ENCODE measurements at places on chromosomes 12 and 14.

GRCh38 chr14:97056086-97056485, 258.9 kb downstream of the VRK1 start:
- DNase-seq: no peak

DNA sequence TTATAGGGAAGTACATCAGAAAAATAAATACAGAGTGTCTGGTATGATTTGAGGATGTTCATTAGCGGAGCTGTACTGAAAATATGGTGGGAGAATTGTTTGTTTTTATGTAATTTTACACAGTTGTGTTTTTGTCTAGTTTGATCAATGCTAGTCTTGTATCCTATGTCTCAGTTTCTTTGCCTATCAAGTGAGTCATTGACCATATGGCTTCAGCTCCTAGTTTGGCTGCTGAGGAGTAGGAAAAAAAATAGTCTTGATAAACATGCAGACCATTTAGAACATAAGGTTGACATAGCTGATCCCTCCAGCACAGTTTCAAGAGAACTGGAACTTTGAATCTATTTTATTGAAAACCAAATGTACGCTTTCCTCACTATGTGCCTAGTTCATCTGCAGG, 1292.1 kb upstream of the FLRT2 start:
- no peak for DNase-seq

DNA sequence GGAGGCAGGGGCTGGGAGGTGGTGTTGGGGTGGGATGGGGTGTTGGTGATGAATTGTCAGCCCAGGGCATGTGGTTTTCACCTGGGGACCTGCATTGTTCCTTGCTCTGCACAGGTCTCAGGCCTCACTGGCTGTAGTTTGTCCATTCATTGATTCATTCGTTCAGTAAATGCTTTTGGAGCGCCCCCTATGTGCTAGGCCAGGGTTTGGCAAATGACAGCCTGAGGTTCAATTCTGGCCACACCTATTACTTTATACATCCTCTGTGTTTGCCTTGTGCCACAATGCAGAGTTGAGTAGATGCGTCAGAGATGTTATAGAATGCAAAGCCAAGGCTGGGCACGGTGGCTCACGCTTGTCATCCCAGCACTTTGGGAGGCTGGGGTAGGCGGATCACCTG, 4.7 kb downstream of the ADCK1 start:
- DNase-seq: peak; percentile 14

GRCh38 chr12:91001306-91001705, 3.5 kb downstream of the EPYC start:
- DNase-seq: no peak

- DNase-seq: no peak
Observed at GRCh38 chr12:94898388-94898787, 105.1 kb downstream of the NDUFA12 start.

- no peak for DNase-seq
Observed at GRCh38 chr12:108525681-108526080, 10.6 kb downstream of the FICD start.

DNA sequence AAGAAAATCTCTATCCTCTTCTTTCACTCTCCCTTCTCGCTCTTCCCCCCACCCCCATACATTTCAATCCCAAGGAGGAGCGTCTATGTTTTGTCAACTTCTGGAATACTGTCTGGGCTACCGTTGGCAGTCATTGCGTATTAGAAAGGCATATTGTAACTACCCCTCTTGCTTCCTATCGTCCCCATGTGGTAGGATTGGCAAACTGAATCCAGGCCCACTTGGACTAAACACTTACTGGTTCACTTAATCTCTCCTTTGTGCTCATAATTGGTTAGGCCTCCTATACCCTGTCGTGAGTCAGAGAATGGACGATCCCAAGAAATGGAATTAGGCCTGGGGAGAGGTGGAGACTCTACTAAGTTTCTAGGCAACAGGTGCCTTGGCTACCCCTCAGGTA, 68.8 kb upstream of the SLC8A3 start:
- DNase-seq: no peak

DNA sequence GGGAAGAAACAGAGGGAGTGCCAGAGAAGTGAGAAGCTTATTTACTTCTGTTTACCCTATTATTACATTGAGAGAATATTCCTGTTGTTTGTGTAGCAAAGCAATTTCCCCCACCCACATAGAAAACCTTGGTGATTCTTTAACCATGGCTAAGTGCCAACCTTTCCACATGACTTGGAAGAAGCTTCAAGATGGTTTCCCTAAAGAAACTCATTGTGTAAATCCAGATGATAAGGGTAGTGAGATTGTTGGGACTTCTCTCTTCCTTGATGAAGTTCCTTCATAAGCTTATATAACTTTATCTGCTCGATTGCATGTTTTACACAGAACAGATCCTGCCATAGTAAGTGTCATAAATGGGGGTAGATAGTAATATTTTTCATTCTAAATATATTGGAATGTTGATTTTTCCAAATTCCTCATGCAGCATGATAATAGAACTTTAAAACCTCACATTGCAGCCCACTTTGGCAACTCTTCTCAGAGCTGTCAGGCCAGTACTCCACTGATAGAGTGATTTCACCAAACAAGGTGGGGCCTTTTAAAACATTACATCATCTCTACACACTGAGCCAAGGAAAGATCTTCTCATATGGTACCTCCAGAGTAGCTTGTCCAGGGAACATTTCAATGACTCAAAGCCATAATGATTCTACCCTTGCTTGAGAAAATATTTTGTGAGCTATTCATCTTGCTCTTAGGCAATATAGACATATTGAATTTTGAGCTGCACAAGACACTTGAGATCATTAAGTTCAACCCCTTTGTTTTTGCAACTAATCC, 47.8 kb upstream of the KIF21A start:
- DNase-seq: no peak

GRCh38 chr12:76226397-76226796, 121.8 kb downstream of the BBS10 start:
- DNase-seq: no peak

GRCh38 chr12:49366096-49366651, 1.1 kb upstream of the SPATS2 start:
- no peak for DNase-seq

- DNase-seq: no peak
Observed at GRCh38 chr12:75711271-75711670, 199.9 kb upstream of the KRR1 start.

DNA sequence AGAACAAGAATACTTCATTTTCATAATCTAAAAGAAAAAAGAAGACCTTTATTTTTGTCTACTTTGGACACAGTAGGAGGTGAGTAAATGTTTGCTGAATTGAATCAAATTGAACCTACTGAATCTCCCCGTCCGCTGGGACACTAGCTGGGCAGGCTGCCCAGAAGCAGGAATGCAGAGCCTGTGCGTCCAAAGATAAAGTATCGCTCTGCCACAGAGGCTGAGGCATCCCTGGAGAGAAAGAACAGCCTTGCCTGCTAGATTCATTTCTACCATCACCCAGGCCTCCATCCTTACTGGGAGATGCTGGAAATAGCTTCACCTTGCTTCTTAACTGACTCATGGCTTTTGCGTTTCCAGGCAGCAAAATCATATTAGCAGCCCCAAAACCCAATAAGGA, 64.1 kb upstream of the TSPAN11 start:
- DNase-seq: no peak

GRCh38 chr14:80930095-80930494, 11.4 kb downstream of the CEP128 start:
- no peak for DNase-seq

DNA sequence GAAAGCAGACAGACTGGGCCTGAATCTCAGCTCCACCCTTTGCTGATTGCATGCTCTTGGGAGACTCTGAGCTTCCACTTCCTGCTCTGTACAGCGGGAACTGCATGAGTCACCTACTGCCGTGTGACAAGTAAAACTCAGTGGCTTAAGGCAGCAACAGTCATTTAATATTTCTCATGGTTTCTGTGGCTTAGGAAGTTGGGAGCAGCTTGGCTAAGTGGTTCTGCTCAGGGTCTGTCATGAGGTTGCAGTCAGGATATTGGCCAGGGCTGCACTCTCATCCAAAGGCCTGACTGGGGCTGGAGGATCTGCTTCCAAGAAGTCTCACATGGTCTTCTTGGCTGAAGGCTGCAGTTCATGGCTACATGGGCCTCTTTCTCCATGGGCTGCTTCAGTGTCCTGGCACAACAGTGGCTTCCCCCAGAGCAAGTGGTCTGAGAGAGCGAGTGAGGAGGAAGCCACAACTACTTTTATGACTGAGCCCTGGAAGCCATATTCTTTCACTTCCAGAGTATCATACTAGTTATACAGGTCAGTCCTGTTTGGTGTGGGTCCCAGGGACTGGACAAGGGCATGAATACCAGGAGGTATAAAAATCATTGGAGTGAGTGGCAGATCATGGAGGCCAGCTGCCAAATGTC, 49.7 kb downstream of the FAM222A start:
- DNase-seq: no peak

DNA sequence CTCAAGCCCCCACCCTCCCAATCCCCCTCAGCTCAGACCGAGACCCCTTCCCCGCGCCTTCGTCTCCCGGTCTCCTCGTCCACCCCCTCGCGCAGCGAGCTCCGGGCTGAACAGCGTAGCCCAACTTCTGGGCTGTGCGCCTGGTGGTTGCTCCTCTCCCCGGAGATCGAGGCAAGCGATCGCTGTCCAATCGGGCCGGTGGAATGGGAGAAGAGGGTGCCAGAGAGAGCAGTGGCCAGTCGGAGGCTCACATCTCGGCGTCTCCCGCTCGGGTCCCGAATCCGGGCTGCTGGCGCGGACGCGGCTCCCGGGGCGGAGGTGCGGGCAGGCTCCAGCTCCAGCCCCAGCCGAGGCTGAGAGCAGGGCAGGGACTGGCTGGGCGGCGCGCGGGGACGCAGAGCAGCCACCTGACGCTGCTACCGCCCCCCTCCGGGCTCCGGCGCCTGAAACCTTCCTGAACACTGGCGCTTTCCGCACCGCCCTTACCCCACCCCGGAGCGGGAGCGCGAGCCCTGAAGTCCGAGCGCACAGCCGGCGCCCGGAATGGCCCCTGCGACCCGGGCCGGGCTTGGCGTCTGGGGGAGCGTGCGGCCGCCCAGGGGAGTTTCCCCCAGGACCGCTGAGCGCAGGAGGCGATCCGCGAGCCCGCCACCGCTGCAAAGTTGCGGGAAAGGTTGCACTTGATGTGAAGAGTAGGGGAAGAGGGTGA, 508 bp upstream of the KCNH5 start:
- DNase-seq: no peak

GRCh38 chr12:121581686-121582429, 1.0 kb upstream of the KDM2B start:
- no peak for DNase-seq

- DNase-seq: no peak
Observed at GRCh38 chr14:43900173-43900655, 606.9 kb downstream of the FSCB start.

DNA sequence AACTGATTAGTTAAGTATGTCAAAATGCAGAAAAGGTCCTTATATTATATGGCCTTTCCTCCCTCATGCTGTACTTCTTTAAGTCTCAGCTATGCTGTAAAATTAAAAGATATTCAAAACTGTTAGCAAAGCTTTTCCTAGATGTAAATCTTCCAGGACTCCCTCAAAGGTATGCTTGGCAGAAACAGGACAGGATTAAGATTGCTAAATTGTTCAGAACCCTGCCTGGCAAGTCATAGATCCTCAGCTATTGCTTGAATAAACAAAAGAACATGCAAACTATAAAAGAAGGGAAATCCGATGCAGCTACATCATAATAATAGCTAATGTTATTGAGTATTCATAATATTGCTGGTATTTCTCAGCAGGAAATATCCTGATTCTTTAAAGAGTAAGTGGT, 322.6 kb downstream of the CCDC91 start:
- DNase-seq: no peak

- no peak for DNase-seq
Observed at GRCh38 chr12:88243982-88244381, 101.9 kb downstream of the TMTC3 start.

DNA sequence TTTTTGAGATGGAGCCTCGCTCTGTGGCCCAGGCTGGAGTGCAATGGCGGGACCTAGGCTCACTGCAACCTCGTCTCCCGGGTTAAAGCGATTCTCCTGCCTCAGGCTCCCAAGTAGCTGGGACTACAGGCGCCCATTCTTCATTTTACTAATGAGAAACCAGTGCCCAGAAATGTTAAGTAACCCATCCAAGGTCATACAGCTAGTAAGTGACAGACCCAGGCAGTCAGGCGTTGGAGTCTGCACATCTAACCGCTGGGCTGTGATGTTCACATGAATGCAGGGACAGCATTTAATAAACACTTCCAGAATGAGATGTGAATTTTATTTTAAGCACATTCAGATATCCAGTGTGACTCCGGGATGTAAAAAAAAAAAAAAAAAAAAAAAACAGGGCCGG, 1.3 kb upstream of the TRIP11 start:
- no peak for DNase-seq

DNA sequence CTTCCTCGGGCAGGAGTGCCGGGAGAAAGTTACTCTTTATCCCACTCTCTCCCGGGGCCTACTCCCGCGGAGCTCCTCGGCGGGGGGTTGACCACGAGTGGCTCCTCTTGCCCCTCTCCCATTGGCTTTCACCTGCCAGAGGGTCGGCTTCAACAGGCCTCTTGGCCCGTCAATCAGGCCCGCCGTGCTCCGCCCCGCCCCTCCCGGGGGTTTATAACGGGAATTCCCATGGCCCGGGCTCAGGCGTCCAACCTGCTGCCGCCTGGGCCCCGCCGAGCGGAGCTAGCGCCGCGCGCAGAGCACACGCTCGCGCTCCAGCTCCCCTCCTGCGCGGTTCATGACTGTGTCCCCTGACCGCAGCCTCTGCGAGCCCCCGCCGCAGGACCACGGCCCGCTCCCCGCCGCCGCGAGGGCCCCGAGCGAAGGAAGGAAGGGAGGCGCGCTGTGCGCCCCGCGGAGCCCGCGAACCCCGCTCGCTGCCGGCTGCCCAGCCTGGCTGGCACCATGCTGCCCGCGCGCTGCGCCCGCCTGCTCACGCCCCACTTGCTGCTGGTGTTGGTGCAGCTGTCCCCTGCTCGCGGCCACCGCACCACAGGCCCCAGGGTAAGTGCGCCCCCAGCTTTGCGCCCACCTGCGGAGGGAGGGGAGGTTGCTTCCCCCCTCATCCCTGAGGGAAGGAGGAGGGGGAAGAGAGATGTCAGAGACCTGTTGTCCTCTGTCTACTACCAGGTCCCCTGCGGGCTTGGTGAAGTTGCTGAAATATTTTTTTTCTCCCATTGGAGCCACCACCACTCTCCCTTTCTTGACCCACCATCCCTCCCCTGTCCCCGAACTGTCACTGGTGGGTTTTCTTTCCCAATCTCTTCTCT, at the start of gene SMOC1:
Gene SMOC1 (plus strand): TSS at position 242 of the 869 bp plus-strand sequence. CDS start 263 bp downstream, at position 505.
- DNase-seq: no peak

DNA sequence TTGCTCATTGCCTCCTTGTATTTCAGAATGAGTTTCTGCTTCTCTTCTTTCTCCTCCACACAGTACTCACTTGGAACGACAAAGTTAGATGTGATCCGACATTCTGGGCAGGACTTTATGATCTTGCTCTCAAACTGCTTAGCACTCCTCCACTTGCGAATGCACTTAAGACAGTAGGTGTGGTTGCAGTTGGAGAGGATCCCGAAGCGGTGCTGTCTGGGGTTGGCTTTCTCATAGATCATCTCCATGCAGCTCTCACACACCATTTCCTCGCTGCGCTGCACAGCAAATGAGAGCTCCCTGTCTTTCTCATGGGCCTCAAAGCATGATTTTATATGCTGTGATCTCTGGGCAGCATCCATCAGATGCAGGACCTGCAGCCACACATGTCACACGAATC, 245.7 kb downstream of the C12orf50 start:
- DNase-seq: no peak

Measured in CD4-positive, alpha-beta T cell treated with Interleukin-15 for 4 hours (primary cell).